ENCODE measurements at places on chromosomes 12 and 14.

DNA sequence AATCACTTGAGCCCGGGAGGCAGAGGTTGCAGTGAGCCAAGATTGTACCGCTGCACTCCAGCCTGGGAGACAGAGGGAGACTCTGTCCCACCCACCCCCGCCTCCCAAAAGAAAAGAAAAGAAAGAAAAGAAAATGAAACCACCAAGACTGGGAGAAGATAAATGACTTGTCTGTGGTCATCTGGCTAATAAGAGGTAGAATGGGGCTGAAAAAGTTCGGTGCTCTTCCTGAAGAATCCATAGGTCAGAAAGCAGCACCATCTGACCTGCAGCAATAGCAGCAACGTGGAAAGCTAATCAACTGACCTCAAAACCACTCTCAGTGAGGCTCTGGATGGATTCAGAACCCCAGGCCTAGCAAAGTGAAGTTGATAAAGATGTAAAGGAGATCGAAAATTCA lies 25.2 kb downstream of the SSH1 start:
- DNase-seq: no peak

GRCh38 chr14:92516966-92517506 lies 3.5 kb downstream of the RIN3 start:
- DNase-seq: no peak

DNA sequence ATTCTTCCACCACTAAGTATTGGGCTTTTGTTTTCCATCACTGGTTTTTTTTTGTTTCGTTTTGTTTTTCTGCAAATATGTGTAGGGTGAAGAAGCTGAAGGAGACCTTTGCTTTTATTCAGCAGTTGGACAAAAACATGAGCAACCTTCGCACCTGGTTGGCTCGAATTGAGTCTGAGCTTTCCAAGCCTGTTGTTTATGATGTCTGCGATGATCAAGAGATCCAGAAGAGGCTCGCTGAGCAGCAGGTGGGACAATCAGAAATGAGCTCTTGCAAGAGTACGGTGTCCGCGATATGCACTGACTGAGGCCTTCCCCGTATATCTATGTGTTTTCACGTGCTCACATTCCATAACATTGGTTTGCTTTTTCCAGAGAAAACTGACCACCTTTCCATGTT lies 91.5 kb downstream of the ESR2 start:
- no peak for DNase-seq

GRCh38 chr12:89781946-89782550 lies 73.4 kb upstream of the ATP2B1 start:
- no peak for DNase-seq

DNA sequence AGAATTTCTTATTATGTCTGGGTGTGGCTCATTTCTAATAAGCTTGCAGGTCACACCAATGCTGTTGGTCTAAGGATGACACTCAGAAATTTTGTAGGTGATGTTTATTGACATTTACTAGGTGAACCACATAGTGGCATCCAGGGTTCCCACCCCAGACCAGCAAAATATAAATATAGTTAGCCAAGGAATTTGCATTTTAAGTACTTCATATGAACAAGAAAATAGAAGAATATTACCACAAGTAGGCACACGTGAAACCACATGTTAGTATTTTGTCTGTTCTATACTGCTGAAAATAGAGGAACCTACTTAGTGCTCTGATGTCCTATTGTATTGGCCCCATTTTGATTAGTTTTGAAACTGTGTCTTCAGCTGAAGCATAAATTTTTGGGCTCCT lies 71.1 kb downstream of the USP15 start:
- no peak for DNase-seq

- peak; percentile 32 for DNase-seq
Measured at GRCh38 chr12:57519796-57520052, 590 bp downstream of the DDIT3 start.

DNA sequence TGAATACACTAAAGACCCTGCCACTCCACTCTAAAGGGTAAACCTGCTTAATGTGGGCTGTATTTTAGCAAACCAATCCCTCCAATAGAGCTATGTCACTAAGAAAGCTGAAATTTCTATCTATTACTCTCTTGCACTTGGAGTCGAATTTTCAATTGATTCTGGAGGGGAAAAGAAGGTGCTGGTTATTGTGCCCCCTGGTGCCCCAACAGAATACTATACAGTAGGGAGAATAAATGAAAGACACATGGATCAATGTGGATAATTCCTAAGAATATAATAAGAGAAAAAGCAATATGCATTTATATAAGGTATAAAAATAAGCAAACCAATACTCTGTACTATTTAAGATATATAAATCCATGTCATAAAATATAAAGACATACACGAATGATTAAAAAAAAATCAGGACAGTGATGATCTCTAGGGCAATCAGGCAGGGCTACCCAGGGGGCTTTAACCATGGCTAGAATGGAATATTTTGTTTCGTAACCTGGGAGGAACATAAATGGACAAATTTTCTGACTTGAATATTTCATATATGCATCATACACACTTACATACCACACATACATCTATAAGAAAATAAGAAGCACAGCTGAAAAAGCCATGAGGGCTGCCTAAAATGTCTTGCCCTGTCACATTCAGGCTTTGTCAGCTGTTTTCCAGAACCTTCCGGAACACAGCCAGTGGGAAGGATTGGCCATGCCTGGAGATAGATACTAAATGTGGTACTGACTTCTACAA lies 54.4 kb downstream of the EFCAB11 start:
- DNase-seq: peak; percentile 22

DNA sequence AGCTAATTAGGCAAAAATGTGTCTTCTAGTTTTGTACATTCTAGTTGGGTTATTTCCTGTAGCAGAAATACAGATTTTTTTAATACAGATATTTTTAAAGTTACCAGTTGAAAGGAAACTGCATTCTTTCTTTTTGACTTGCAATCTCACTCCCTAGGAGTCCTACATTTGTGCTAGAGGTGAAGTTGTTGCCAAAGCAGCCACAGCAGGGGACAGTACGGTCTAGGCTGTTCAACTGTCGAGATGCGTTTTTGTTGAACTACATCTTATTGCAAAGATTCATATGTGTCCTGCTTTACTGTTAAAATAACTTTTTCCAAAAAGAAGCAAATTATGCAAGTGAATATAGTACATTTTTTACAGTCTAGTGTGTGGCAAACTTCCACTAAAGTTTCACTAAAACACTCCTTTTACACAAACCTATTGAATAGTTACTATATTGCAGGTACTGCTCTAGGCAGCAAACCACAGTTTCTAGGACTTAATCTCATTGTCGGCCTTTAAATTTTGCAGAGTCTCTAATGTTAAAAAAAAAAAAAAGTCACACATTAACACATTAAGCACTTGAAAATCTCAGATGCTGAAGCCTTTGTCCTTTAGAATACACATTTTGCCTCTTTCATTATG lies 30.2 kb upstream of the SRGAP1 start:
- DNase-seq: no peak

GRCh38 chr14:103073367-103073875 lies 10.6 kb upstream of the LBHD2 start:
- no peak for DNase-seq

DNA sequence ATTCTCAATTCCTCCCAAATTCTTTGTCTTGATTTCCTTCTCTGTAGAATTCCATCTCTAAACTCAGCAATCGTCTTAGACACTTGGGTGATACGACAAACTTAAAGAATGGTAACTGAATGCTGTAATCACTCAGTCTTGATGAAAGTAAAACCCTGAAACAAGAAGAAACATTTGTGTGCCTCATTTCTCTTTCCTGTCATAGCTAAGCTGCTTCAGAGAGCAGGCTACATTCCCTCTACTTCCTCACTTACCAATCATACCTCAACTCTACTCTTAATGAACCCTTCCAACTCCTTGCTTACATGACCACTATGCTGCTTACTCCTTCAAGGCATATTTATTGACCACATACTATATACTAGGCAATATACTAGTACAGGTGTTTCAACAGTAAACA lies 8.3 kb downstream of the MAP4K5 start:
- no peak for DNase-seq

DNA sequence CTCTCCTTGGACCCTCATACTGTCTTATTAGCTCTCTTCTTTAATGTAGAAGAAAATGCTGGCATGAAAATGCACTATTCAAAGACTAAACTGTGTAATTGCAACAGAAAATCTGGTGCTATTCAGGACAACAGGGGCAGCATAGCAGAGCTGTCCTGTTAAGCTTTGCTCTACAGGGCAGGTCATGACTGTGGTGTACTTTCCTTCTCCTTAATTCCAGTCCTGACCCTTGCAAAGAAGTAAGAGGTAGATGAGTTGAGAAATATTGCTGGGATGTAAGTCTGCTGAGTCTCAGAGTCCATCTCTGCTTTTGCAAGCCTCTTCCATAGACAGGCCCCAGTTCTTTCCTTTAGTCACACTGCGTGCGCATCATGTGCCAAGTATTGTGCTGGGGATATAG lies 52.6 kb upstream of the STK38L start:
- no peak for DNase-seq

Measured in activated CD4-positive, alpha-beta T cell treated with anti-CD3 and anti-CD28 coated beads, Interleukin-2, amount 10 ng/mL, durations not matched to agents 7 days and 5 days (primary cell).